ENCODE measurements at places on chromosomes 1 and 21.

GRCh38 chr1:31984419-31985347 lies 29.0 kb upstream of the KHDRBS1 start:
- DNase-seq = no peak

DNA sequence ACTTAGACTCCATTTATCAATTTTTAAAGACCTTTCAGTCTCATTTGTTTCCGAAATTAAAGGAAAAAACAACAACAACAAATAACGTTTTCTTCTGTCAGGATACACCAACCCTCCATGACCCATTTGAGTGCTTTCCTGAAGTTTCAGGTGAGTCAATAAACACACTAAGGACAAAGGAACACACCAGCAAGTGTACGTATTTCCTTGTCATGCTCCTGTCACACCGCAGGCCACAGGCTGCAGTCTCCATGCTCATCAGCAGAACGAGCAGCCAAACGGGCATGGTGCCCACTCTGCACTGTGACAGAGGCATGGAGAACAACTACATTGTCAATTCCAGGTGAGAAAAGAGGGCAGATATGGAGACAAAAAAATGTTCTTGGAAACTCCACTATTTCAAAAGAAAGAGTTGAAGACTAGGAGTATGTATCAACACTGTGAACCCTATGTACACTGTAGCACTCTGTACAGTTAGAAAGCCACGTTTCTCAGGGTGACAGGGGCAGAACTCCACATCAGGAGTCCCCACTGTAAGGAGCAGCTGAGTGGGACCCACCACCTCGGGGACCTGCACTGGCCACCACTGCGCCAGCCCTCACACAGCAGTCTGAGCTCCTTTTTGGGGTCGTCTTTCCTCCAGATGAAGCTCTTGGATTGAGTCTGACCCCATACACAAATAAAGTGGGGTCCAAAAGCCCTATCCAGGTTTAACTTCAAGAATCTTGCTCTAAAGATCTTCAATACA lies 2.6 kb downstream of the PTTG1IP start:
- DNase-seq = no peak

DNA sequence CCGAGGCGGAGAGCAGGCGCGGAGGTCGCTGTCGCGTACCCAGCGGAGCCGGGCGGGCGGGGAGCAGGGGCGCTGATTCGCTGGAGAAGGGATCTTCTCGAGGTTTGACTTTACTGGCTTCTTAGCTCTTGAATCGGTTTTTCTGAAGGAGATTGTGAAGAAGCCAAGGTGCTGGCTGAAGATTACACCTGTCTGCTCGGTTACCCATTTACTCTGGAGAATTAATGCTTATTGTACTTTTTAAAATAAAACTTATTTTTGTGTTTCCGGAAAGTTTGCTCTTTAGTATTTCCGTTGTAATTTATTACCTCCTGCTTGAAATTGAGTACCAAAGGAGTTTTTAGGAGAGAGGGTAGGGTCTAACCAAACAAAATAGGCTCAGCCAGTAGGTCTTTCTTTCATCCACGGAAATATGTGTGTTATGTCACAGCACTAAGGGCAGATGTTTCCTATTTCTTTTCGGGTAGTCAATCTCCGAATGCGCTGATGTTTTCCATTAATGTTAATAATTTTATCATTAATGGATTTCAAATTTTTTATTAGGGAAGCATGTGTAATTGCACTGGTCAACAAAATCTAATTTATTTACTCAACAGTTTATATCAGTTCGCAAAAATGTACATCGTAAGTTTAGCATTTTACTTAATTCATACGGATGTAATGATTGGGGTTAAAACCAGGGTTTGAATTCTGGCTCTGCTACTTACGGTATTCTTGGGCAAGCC lies 510 bp upstream of the GNG5 start:
- DNase-seq = no peak

DNA sequence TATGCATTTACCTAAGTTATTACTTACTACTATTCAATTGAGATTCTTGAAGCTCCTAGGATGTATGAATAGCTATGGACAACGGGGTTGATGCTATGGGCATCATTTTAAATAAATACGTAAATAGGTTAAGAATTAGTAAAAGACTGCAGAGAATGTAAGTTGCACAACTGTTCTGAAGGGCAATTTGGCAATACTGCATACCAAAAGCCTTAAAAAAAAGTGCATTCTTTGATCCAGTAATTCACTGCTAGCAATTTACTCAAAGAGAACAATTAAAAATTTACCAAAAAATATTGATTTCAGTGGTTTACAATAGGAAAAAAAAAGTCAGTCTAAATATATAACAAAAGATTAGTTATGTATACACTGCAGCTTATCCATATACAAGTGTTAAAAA lies 3.5 kb downstream of the ARPC5 start:
- no peak for DNase-seq

- DNase-seq = no peak
These were observed 9.9 kb upstream of the CAP1 start for GRCh38 chr1:40030528-40031135.

DNA sequence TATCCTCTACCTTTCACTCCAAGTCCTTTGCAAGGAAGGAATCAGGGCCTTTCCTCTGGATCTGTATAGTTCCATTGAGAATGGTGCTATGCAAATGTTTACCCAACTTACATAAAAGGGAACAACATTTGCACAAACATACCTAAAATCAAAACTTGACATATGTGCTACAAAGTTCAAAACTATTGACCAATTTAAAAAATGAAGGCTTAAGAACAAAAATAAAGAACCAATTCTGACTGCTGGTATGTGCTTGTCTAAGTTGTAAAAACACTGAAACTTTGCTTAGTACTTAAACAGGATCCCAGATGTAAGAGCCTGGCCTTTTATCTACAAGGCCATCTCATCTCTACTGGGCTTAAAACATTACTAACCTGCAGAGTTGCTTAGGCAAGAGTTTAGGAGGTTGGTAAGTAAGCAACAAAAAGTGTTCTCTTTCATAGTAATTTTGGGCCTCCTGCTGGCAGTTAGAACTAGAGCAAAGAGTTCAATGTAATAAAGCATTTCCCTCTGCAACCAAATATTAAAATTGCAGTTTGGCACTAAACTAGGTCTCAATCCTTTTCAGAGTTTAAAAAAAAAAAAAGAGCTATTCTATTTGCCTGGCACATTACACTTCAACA lies 2.0 kb downstream of the SCMH1 start:
- DNase-seq = no peak

- DNase-seq = no peak
These were observed 78.8 kb upstream of the NR5A2 start for GRCh38 chr1:199948587-199949280.

DNA sequence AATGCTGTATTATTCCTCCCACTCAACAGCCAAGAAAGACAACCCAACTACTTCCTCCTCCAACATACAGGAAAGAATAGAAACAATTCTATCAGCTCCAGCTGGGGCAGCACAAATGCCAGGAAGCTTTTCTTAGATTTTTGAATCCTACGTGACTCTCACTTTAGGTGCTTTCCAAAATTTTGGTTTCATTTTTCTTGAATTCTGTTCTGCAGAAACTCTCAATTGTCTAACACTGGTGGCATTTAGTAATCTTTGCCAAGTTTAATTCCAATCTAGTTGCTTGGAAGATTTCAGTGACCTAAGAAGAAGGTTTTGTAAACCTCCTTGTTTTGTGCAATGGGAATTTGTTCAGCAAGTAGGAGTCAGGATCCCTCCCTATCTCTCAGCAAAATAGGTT lies 37.1 kb upstream of the DOCK7 start:
- no peak for DNase-seq

Data from progenitor cell of endocrine pancreas (in vitro differentiated cells).